ENCODE measurements at places on chromosomes 7 and 10.
A peak's percentile ranks its signal among the peaks of the same experiment; 100 is the strongest.

GRCh38 chr10:122307669-122308416, 36.7 kb downstream of the BTBD16 start:
- DNase-seq = peak; percentile 91

DNA sequence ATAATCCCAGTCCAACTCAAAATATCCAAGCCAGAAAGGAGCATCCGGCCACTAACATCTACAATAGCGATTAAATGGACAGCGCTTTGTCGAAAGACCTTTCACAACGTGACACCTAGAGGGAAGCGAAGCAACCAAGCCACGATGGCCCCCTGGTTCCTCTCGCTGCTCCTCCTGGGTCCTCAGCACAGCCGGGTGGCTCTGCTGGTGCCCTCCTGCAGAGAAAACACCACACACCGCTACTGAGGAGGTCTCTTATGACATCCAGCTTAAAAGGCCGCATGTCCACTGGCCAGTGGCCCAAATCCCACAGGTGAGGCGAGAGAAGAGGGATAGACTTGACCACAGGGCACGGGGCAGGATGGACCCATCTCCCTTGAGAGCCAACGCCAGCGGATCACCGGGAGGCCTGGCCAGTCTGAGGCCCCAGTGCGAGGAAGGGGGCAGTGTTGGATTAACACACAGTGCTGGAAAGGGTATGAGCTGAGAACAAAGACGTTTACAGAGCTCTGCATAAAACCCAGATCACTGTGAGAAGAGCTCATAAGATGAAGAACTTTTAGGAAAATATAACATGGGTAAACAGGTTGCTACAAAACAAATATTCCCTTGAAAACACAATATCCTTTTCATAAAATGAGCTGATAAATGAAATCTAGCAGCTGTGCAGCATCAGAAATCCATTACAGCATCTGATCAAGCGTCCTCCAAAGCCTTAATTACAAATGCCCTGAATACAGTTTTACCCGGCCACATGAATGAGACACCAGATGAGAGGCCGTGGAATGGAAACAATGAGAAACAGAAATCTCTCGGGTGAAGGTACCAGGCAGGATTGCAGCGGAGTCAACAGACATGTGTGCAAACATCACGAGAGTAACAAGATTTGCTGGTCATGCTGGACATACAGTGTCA, 236.7 kb downstream of the DIP2C start:
- peak; percentile 11 for DNase-seq

DNA sequence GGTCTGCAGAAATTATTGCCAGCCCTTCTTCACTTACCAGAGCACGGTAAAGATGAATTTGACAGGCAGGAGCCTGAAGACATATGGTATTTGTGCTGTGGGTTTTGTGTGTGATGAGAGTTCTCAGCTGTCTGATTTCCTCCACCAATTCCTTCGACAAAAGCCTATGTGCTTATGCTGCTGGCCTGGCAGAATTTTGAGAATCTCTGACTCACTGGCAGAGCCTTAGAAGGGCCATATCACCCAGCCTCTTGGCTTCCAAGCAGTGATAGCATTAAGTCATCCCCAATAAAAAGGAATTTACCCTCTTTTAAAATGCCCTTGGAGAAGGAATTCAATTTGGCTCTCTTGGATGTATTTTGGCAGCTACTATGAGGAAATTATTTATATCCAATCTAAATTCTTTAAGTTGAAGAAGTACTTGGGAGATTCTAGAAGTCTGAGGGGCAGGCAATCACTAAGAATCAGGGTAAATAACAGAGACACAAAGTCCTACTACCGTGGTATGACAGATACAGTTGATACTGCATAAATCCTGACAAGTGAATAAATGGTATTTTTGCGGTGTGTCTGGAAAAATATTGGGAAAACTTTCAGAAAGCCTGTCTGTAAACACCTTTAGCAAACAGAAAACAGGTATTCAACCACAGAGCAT, 68.6 kb upstream of the EFCAB10 start:
- peak; percentile 55 for DNase-seq

GRCh38 chr7:124796771-124797170, 31.2 kb upstream of the GPR37 start:
- DNase-seq = no peak

- no peak for DNase-seq
These were observed 566 bp downstream of the MAD1L1 start for GRCh38 chr7:2231992-2232765.

DNA sequence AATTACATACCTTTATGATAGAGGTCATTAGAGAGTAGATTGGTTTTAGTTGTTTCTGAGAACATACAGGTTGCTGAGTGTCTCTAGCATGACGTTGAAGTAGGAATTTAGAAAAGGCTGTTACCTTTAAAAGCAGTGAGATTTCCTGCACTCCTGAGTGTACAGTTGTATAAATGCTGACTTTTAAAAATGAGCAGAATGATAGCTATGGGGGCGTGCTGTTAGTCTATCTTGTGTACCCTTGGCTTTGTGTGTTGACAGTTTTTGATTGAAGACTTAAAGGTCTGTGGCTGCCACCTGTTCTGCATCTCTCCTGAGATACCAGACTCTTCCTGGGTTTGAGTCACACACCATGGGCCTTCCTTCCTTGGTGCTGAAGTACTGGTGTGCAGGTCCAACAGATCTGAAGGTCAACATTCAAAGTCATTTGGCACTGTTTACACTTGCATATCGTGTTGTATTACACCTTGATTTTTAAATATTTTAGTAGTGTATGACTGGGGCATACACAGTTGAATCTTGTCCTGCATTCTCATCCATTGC, 23.8 kb downstream of the DNAJB6 start:
- no peak for DNase-seq

DNA sequence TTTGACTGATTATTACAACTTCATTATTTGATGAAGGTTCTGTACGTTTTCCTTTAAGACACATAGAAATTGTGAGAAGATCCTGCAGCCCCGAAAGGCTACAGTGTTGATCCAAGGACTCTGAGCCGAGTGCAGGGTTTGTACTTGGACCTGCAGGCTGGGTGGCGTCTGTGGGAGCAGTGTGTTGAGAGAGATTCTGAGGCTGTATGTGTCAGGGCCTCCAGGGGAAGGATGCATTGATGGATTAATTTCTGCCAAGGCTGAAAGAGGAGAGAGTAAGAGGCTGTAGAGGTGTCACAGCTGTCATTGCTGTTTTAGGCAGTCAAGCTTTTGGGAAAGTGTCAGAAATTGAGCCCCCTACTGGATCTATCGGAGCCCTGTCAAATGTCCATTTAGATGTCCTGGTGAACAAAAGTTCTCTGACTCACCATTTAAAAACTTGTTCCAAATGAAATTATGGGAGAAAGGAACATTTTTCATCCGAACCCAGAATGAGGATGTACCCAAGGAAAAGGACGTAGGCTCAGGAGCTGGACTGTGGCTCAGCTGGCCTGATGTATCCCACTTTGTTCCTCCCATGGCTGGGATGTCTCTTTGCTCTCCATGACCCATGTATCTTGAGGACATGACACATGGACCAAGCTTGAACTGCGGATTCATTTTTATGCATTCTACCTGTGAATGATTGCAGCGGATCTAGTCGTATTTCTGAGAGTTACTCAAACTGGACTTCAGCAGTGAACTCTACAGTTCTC, 102.2 kb downstream of the TCF7L2 start:
- DNase-seq = no peak

GRCh38 chr10:86368987-86369386, 2.4 kb upstream of the GRID1 start:
- DNase-seq = no peak

- DNase-seq = no peak
These were observed 89.9 kb downstream of the GOLGA7B start for GRCh38 chr10:97939446-97939990.

- no peak for DNase-seq
These were observed 60.6 kb downstream of the INSIG1 start for GRCh38 chr7:155358066-155358947.

- DNase-seq = no peak
These were observed 5.5 kb downstream of the PRKAR2B start for GRCh38 chr7:107049971-107050532.

DNA sequence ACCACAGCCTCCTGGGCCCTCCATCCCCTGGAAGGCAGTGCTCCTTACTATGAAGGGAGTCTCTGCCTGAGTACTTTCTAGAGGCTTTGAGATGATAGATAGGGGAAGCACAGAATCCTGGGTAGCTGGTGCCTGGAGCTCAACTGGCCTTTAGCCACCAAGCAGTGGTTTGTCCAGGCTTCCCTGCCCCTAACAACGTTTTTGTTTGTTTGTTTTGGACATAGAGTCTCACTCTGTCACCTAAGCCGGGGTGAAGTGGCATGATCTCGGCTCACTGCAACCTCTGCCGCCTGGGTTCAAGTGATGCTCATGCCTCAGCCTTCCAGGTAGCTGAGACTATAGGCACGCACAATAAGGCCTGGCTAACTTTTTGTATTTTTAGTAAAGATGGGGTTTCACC, 289.4 kb downstream of the PLXNA4 start:
- DNase-seq = no peak

DNA sequence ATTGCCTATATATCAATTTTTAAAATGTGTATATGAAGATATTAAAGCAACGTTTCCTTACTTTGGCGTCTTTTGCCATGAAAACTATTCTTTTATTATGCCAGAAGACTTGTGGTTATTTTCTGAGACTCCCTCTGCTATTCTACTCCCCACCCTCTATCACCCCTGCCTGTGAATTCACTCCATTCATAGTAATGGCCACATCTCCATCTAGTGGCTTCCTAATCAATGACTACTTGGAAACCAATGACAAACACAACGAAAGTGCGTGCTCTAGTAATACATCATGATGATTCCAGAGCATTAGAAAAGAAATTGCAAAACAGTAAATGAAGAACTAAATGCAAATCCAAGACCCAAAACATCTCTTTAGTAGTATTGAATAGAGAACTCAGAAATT, 186.7 kb upstream of the HGF start:
- peak; percentile 12 for DNase-seq

DNA sequence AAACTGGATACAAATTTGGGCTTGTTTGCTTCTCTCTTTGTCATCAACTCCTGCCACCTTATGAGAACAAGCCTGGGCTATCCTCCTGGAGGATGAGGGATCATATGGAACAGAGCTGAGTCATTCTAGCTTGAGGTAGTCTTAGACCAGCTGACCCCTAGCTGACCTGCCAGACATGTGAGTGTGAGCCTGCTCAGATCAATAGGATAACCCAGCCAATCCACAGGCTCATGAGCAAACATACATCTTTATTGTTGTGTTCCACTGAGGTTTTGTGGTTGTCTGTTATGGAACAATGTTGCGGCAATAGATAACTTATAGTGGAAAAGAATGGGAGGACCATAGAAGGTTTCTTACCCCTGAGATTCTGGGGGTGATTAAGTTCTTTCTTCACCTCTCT, 54.5 kb upstream of the FAM180A start:
- DNase-seq = no peak

- no peak for DNase-seq
These were observed 56.7 kb downstream of the EGFR start for GRCh38 chr7:55075464-55076021.

- no peak for DNase-seq
These were observed 19.5 kb upstream of the PLPP4 start for GRCh38 chr10:120437541-120437940.

DNA sequence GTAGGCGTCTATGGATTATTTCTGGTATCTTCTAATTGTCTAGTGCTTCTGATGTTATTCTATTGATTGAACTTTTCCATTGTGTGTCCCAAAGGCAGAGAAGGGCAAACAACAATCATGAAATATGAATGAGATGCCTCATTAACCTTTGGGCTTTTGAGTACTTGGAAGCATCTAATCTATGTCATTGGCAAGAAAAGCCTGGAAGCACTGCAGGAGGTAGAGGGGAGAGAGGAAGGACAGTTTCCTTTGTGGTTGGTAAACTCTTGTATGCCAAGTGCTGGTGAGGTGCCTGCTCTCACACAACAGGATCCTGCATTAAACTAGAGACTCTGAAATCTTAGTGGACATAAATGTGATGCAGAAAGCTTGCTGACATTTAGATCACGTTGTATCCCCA, 155.2 kb upstream of the TPK1 start:
- no peak for DNase-seq

DNA sequence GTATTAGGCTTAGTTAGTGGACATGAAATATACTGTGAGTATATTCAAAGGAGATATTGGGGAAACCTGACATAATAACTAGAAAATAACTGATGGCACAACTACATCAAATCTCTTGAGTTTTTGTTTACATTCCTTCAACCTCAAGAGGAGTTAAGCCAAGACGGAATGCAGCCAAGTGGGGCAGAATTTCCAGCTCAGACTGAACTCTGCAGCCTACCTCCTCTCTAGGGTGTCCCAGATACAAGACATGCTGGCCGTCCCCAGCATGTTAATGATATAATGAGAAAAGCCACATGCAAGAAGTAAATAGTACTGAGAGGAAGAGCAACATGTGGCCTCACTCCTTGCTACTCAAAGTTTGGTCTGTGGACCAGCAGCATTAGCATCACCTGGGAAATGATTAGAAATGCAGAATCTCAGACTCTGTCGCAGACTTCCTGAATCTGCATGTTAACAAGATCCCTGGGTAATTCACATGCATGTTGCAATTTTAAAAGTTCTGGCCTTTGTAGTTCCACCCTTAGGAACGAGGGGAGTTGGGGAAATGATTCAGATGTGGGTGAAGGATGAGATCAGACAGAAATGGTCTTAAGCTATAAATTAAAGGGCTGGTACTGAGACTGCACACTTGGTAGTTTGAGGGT, 118.4 kb upstream of the CACUL1 start:
- no peak for DNase-seq

DNA sequence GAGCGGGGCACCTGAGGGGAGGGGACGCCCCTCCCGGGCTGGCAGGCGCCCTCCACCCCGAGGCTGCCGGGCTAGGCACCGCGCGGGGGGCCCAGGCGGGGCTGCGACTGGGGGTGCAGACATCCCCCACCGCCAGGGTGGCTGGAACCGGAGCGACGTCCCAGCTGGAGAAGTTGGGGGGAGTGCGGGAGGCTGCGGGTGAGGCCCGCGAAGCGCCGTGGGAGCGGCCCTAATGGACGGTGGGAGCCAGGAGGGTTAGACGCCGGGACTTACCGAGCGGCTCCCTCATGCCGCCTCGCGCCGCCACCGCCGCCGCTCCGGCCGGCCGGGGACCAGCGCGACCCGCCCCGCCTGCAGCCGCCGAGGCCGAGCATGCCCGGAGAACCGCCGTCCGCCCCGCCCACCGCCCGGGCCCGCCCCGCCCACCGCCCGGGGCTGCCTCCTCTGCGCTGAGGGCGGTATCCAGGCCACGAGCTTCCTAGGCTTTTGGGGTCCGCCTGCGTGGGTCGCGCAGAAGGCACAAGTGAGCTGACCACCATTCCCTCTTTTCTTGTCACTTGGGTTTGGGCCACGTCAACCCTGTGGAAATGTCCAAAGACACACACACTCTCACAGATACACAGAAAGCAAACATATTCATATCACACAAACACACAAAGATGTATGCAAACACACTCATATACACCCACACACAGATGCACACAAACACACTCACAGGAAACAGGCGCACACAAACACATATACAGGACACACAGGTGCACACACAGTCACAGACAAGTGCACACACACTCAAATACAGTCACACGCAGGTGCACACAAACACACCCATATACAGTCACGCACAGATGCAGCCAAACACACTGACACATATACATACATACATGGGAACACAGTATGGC, at the start of gene JCAD:
Gene JCAD (minus strand): TSS at position 378 of the 899 bp plus-strand sequence. CDS start 11,774 bp downstream, outside the sequence.
- DNase-seq = no peak
